ENCODE measurements at places on chromosomes 11 and 22.

GRCh38 chr11:63961608-63962412 lies 12.6 kb upstream of the COX8A start:
- no peak for DNase-seq

DNA sequence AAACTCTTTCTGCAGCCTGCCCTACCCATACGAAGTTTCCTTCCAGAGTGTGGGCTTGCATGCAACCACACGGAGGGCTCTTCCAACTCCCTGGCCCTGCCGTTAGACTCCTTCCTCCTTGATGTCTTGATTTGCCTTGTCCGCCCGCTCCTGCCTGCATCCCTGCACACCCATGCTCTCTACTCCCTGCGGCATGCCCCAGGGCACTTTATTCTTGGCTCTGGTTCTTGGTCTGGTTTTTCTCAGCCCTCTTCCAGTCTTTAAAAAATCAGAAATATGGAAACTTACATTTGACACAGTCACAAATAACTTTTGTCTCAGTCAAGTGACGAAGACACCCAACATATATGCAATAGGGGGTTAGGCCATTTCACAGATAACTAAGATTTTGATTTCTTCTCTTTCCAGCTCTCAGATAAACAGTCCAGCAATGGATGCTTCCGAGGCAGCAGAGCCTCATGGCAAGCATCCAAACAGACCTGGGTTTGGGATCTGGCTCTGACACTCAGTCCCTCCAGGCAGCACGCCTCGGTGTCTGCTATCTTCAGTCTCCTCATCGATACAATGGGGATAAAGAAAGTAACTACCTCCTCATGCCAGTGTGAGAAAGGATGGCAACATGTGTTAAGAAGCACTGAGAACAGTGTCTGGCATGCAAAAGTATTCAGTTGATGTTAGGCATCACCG lies 15.7 kb upstream of the OPCML start:
- no peak for DNase-seq

GRCh38 chr11:73538381-73538872 lies 59.5 kb downstream of the FAM168A start:
- DNase-seq = no peak

DNA sequence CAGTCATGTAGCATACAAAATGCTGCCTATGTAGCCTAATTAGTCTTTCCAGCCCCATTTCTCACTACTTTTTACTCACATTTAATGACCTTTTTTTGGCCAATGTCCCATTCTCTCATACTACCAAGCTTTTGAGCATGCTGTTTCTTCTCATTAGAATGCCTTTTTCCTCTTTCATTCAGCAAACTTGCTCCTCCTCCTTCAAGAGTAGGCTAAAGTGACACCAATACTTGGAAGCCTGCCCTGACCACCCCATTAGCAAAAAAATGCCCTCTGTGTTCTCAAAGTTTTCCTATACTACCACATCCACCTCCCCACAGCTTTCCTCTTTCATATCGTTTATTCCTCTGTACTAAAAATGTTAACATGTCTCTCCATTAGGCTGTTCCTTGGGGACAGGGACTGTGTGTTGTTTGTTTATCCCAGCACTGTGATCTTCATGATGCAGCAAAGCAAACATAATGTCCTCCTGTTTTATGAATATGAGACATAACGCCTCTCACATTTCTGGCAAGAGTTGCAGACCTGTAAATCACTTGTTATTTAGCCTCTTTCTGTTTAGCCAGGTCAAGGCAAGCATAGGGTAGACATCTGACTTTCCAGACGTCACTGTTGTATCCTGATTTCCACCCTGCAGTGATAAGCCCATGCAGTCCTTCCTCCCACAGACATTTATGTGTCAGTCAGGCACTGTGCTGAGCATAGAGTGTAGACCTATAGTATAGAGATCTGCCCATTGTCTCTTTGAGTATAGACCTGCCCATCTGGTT lies 62.0 kb upstream of the UCP3 start:
- DNase-seq = no peak

GRCh38 chr22:19035474-19036228 lies 86.6 kb downstream of the DGCR2 start:
- DNase-seq = no peak

- DNase-seq = no peak
Measured at GRCh38 chr11:56842814-56843794, 94.6 kb upstream of the OR9G4 start.

DNA sequence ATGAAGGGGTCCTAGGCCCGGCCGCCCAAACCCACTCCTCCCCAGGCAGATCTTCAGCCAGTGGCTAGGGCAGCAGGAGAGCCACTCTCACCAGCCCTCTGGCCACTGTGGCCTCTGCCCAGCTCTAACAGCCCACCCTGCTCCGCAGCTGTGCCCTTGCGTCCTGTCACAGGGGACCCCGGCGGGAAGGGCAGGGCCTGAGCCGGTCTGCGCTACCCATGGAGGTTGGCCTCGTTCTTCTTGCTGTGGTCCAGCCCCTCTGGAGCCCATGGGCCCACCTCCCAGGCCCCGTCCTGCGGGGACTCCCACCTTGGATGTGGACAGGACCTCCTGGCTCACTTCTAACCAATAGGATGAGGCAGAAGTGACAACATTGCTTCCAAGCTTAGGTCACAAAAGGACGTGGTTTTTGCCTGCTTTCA lies 38.3 kb upstream of the TH start:
- no peak for DNase-seq

GRCh38 chr11:75777461-75778110 lies 9.0 kb downstream of the DGAT2 start:
- no peak for DNase-seq

DNA sequence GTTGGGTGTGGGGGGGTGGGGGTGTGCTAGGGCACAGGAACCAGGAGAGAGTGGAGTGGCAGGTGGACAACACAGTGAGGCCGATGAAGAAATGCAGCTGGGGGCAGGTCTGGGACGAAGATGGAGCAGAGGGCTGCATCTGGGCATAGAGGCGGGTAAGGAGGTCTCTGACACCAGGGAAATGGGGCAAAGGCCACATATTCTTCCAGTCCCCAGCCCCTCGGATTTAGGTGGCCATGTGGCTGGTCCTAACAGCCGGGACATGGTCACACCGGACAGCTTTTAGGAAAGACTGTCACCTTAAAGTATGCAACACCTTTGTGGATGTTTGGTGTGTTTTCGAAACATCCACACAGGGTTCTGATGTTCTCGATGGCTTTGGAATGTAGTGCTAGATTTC lies 5.0 kb upstream of the PARVG start:
- no peak for DNase-seq

GRCh38 chr11:16678466-16679116 lies 59.9 kb upstream of the C11orf58 start:
- no peak for DNase-seq

DNA sequence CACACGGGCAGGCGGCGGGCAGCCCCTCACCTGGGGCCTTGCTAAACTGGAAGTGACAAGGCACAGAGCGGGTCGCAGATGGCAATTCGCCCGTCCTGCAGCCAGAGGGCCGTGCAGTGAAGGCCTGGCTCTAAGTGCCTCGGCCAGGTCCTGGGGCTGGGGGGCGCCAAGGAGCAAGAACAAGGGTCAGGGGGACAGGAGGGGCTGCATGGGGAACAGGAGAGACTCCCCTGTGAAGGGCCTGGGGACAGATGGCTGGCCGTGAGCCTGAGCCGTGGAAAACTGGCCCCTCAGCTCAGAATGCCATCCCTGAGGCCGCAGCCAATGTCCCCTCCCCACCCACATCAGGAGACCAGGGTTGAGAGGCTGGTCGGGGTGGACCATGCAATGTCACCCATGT lies 60.0 kb downstream of the RTL6 start:
- no peak for DNase-seq

- no peak for DNase-seq
Measured at GRCh38 chr11:15275141-15275540, 160.4 kb downstream of the INSC start.

DNA sequence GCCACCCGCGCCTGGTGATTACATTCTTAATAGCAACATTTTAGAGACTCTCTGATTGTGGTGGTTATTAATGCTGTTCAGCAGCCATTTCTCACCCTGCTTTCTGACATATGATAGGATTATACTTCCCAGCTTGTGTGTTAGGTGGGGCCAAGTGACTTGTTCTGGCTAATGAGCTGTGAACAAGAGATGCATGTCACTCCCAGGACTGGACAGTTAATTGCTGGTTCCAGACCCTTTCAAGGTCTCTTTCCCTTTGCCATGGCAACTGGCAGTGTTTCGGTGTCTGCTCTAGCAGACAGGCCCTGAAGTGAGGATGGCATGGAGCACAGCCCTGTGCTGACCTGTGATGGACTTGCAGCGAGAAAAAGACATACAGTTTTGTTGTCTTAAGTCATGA lies 8.9 kb upstream of the PTPRJ start:
- no peak for DNase-seq

DNA sequence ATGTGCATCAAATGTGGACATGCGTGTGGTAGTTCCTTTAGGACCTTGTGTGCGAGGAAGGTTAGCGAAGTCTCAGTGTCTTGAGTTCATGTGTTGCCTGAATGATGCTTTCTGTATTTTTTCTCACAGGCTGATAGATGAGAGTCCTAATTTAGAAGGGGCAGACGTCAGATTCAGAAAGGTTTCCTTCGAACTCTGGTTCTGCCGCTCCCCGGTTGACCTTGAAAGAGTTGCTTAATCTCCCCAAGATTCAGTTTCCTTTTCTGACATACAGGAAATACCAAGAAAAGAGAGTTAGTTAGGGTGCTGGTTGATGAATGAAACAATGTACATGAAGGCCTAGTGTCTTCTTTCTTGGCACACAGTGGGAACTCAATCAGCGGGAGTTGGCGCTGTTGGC lies 35.9 kb upstream of the TTC12 start:
- no peak for DNase-seq

GRCh38 chr11:71917646-71918140 lies 10.7 kb downstream of the XNDC1N start:
- DNase-seq = no peak

Measured in activated CD4-positive, alpha-beta T cell treated with anti-CD3 and anti-CD28 coated beads, Interleukin-2, amount 50 U/mL, for 1 hour (primary cell).